ENCODE measurements at places on chromosomes 12 and 14. TPM values are rescaled to one million over a fixed set of nuclear protein-coding genes. Genes with fewer than 3 reads are reported as not detected.

The AQP6 gene
- total RNA-seq = 0.09 TPM

The OAS3 gene
- total RNA-seq = 65.8 TPM

DNA sequence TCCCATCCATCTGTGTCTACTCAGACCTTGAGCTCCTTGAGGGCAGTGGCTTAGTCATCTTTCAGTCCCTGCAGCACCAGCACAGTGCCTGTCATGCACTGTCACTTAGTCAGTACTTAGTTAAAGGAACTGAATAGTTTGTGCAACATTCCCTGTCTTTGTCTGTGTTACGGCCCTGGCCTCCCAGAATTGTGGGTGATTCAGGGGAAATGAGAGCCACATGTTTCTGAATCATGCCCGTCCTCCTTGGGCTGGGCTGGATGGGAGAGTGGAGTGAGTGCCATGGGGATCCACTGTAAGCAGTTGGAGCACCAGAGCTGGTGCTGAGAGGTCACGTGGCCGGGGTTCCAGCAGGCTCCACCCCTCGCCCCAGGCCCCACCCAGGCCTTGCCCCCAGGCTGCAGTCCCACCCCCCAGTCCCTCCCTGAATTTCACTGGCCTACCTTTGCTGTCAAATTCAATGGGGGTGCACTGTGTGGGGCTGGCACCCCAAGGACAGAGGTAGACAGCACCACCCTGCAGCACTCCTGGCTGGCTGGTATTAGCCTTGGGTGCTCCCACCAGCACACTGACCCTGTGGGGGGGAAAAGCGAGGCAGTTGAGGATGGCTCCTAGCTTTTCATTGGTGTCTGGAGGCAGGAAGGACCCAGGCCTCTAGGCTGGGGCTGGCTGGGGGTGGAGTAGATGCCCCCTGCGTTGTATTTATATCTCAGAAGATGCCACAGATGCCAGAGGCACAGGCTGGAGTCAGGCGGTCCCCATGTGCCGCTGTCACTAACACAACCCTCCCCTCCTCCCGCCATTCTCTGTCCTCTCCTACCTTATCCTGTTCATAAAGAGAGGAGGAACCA is 7.5 kb downstream of the ITGA5 start:
- no peaks in the 10 kb centered on the region for H3K27me3 ChIP-seq
- peaks cover 48% of the 10 kb centered on the region for H3K36me3 ChIP-seq
- H3K4me3 ChIP-seq = no peak overlapping the region
- H3K27ac ChIP-seq = peak overlapping the region; percentile 82

The SAMD15 gene
- 2.8 TPM for total RNA-seq

The SLC7A8 gene
- 36.8 TPM for total RNA-seq

DNA sequence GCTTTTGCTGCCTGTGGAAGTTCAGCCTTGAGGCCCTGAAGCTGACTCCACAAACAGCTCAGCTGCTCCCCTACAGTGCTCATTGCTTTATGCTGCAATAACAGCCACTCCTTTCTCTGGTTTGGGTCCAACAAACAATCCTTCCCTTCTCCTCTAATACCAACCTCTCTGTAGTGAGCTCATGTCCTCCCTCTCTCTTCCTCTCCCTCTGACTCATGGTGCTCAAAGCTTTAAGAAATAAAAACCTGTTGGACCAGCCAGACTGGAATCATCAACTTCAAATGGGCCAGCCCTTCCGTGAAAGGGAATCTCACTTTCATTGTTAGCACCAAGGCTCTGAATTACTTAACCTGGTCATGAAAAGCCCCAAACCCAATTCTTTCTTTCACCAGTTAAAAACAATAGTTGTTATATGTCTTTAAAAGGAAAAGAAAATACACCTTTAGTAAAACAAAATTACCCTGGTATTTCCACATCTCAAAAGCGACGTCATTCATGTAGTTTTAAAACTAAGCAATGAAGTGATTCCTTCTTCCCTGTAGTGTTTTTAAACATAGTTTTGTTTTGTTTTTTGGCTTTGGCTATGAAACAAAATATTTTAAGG is 126.4 kb downstream of the DUSP6 start:
- peaks cover 13% of the 10 kb centered on the region for H3K4me1 ChIP-seq
- H3K4me3 ChIP-seq = no peak overlapping the region
- peak overlapping the region; percentile 68 for H3K27ac ChIP-seq
- H3K36me3 ChIP-seq = no peaks in the 10 kb centered on the region
- H3K27me3 ChIP-seq = no peaks in the 10 kb centered on the region
- no peak for DNase-seq

- H3K27me3 ChIP-seq = no peaks in the 10 kb centered on the region
- H3K36me3 ChIP-seq = no peaks in the 10 kb centered on the region
- no peak overlapping the region for H3K4me3 ChIP-seq
- no peak for DNase-seq
- no peak overlapping the region for H3K27ac ChIP-seq
These were observed 9.5 kb upstream of the BDKRB1 start for GRCh38 chr14:96246539-96246847.

GRCh38 chr12:50441763-50442162 is 41.1 kb downstream of the LARP4 start:
- DNase-seq = no peak
- H3K27me3 ChIP-seq = no peaks in the 10 kb centered on the region
- H3K4me3 ChIP-seq = no peak overlapping the region
- peaks cover 92% of the 10 kb centered on the region for H3K36me3 ChIP-seq
- no peak overlapping the region for H3K27ac ChIP-seq
- H3K4me1 ChIP-seq = no peaks in the 10 kb centered on the region

The VWF gene
- 468 TPM for total RNA-seq

- no peaks in the 10 kb centered on the region for H3K27me3 ChIP-seq
- no peak overlapping the region for H3K4me3 ChIP-seq
- no peak overlapping the region for H3K27ac ChIP-seq
- no peaks in the 10 kb centered on the region for H3K4me1 ChIP-seq
These were observed 234.7 kb downstream of the ADGRD1 start for GRCh38 chr12:131188131-131189050.

DNA sequence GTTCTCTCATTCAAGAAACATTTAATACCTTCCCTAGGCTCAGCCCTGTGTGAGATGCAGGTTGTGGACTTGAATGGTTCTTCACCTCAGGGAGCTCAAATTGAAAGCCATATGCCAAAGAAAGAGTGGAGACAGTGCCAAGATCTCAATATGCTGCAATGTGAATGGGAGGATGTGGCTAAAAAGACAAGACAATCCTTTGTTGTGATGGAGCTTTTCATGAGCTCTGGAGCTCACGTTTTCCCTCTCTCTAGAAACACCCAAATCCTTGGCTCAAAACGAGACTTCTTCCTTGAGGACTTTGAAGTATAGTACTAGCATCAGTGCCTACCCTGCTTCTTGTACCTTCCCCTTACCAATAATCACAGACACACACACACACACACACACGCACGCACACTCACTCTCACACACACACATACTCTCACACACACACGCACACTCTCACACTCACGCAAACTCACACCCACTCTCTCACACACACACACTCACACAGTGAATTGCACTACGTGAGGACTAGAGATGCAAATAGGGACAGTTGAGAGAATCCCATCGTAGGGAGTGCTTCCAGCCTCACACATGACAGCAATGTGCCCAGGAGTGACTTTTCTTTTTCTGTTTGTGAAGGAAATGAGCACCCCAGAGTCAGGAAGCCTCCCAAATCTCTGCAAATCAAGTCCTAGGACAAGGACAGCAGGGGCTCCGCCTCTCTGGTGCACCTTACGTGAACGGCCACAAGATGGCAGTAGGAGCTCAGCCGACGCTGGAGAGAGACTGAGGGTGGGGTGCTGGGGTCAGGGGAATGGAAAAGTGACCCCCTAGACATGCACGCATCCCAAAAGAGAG is 231.4 kb downstream of the PCNX1 start:
- no peak overlapping the region for H3K4me3 ChIP-seq
- peak; percentile 65 for DNase-seq
- no peak overlapping the region for H3K27ac ChIP-seq
- H3K4me1 ChIP-seq = peaks cover 5% of the 10 kb centered on the region
- H3K36me3 ChIP-seq = no peaks in the 10 kb centered on the region

DNA sequence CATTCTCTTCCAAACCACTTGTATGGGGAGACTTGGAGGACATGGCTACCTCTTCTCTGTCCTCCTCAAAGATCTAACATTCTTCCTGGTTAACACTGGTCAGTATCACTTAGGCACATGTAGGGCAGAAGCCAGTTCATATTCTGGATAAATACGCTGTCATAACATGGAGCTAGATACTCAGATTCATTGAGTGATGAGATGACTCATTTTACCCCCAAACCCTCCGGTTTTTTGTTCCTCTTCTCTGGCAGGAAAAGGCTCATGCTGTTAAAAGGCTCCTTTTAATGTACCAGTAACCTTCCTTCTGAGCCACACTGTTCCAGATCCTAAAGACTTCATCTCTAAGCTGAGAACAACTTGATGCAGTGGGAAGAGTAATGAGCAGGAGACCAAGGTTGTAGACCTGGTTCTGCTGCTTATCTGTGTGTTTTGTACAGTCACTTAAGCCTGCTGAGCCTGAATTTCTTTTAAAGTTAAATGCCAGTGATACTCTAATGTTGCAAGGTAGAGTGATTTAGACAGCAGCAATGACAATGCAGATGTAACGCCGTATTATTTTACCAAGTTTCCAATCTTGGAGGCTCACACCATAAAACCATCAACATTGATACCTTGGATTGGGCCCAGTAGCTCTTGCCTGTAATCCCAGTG is 57.3 kb upstream of the ELK3 start:
- H3K36me3 ChIP-seq = no peaks in the 10 kb centered on the region
- no peak overlapping the region for H3K4me3 ChIP-seq
- DNase-seq = no peak
- peaks cover 9% of the 10 kb centered on the region for H3K4me1 ChIP-seq

DNA sequence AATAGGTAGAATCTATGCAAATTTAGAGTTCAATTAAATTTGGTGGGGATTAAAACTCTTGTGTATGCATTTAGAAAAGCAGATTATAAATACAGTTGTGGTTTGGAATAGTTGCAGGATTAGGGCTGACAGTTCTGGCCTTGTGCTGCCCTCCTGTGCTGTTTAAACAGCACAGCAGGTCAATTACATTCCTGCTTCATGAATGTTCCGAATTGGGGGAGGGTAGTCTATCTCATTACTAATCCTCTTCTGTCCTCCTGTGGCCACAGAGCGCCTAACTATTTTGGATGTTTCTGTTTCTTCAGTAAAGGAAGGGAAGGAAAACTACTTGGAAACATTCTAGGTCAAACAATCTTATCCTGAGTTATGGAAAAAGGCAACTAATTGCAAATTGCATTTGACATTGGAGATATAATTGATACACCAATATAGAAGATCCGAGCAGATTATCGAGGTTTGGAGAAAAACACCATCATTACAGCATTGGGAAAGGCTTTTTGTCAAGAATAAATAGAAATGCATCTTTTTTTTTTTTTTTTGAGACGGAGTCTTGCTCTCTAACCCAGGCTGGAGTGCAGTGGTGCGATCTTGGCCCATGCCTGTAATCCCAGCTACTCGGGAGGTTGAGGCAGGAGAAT is 8.7 kb upstream of the GPR19 start:
- no peak for DNase-seq
- H3K36me3 ChIP-seq = no peaks in the 10 kb centered on the region
- H3K4me3 ChIP-seq = no peak overlapping the region
- peaks cover 19% of the 10 kb centered on the region for H3K4me1 ChIP-seq

Data from lower lobe of right lung (tissue), 2 donors.